ENCODE measurements at places on chromosomes 2 and 18.

DNA sequence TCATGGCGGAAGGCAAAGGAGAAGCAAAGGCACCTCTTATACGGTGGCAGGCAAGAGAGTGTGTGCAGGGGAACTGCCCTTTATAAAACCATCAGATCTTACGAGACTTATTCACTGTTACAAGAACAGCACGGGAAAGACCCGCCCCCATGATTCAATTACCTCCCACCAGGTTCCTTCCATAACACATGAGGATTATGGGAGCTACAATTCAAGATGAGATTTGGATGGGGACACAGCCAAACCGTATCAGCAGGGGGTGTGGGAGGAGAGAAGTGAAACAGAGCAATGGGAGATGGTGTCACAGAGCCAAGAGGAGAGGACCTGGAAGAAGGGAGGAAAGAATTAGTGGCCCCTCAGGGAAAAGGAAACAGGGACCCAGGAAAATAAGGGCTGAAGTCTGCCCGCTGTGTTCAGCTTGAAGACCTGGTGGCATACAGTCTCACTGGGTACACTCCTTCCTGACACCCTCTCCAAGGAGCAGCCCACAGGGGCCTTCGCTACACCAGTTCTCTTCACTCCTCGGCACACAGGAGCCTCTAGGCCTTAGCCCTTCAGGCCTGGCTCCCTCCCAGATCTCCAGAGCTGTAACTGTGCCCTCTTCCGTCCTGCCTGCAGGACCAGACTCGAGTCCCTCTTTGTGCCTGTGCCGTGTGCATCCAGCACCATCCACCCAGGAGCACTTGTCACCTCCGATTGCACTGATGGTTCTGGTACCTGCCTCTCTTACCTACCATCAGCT is 262.1 kb downstream of the EIPR1 start:
- no peak for DNase-seq

- peak; percentile 17 for DNase-seq
These were observed 690.0 kb upstream of the PIK3C3 start for GRCh38 chr18:41265047-41265446.

DNA sequence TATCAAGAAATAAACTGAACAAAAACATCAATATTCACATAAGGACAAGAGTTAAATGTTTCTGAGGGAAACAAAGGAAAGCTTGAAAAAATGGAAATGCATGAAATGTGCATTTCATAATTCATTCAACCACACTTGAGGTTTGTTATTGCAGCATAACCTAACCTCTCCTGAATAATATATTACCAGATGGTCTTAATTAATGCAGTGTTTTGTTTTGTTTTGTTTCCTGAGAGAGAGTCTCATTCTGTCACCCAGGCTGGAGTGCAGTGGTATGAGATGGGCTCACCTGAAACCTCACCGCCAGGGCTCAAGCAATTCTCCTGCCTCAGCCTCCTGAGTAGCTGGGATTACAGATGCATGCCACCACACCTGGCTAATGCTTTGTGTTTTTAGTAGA is 139.9 kb upstream of the PIEZO2 start:
- no peak for DNase-seq

- DNase-seq = peak; percentile 2
These were observed 328.1 kb downstream of the EXOC6B start for GRCh38 chr2:72497763-72498162.

DNA sequence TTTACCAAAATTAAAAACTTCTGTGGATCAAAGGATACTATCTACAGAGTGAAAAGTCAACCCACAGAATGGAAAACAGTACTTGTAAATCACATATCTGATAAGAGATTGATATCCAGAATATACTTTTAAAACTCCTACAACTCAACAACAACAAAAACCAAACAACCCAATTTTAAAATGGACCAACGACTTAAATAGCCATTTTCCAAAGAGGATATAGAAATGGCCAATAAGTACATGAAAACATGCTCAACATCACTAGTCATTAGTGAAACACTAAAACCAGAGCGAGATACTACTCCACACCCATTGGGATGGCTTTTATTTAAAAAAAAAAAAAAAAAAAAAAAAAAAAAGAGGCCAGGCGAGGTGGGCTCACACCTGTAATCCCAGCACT is 68.1 kb downstream of the DYM start:
- no peak for DNase-seq

GRCh38 chr2:174343343-174343622 is 8.5 kb downstream of the SP9 start:
- DNase-seq = no peak

- DNase-seq = no peak
These were observed 18.6 kb downstream of the NGEF start for GRCh38 chr2:232994446-232994845.

GRCh38 chr2:188787658-188788240 is 186.4 kb upstream of the COL3A1 start:
- DNase-seq = peak; percentile 46

- no peak for DNase-seq
These were observed 282.7 kb downstream of the DCDC2C start for GRCh38 chr2:3986063-3986462.

GRCh38 chr2:12774395-12774727 is 57.6 kb downstream of the TRIB2 start:
- peak; percentile 83 for DNase-seq

DNA sequence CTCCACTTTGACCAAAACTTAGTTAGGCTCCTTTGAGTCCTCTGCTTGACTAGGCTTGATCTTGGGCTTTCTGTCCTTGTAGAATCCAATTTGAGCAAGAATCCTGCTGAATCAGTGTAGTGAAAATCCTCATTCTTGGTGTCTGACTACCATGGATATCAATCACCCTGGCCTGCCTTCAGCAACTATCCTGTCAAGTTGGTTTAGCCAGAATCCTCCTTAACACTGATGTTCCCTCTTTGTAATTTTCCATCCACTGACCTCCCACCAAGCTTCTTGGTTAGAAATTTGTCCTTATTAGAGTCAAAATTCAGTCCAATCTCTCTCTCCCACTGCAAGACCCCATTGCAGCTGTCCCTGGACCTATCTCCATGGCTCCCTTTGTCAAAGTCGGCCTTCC is 494 bp upstream of the RBM45 start:
- no peak for DNase-seq

DNA sequence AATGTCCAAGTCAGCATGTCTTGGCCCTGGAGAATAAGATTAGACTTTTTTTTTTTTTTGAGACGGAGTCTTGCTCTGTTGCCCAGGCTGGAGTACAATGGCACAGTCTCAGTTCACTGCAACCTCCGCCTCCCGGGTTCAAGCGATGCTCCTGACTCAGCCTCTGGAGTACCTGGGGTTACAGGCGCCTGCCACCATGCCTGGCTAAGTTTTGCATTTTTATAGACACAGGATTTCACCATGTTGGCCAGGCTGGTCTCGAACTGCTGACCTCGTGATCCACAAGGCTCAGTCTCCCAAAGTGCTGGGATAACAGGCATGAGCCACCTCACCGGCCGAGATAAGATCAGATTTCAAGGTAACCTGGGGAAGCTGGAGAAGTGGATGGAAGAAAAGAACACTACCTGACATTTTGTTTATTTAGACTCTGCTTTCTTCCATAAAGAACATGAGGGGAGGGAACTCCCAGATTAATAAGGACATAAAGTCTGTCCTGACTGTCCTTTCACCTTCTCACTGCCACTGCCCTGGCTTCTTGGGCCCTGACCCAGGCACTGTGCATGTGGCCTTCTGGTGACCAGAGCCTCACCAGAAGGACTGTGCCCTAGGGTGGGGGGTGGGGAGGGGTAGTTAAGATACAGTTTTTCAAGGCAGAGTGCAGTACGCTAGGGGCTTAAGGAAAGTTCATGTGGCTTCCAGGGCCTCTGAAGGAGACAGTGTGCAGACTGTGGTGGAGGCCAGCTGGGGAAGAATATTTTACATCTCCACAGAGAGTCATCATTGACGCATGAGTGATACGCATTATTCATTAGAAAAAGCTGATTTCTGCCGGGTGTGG is 4.8 kb upstream of the IMPA2 start:
- peak; percentile 63 for DNase-seq

DNA sequence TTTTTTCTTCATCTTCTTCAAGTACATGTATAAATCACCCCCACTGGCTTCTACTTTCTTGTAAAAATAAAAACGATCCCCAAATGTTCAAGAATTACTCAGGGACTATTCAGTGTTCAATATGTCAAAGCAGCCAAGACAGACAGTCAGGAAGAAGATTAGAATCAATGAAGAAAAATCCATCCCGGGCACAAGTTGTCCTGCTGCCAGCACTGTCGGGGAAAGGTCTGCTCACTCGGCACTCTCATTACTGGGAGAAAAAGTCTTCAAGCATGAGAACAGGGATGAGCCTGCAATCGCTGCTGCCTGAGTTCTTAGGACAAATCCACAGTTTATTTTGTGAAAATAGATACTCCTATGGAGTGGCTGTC is 482.8 kb upstream of the KLHL29 start:
- DNase-seq = no peak

DNA sequence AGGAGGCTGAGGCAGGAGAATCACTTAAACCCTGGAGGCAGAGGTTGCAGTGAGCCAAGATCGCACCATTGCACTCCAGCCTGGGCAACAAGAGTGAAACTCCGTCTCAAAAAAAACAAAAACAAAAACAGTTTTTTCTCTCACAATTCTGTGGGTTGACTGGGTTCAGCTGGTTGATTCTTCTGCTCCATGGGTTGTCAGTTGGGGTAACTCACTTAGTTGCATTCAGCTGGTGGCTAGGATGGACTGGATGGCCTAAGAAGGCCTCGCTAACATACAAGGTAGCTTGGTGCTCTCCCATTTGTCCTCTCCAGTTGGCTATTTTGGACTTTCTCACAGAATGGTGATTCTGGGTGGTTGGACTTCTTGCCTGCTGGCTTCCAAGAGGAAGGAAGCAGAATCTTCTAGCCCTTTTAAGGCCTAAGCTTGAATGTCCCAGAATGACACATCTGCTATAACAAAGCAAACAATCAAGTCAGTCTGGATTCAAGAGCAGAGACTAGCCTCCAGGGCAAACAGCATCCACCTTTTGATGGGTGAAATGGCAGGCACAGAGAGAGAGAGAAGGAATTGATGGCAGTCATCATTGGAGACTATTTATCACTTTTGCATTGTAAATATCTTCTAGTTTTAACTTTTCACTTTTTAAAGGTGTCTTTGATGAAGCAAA is 17.9 kb downstream of the LAMA3 start:
- no peak for DNase-seq

- peak; percentile 76 for DNase-seq
These were observed 384.3 kb upstream of the SYT4 start for GRCh38 chr18:43661570-43661969.

- DNase-seq = no peak
These were observed 6.8 kb upstream of the STK25 start for GRCh38 chr2:241514986-241515737.

DNA sequence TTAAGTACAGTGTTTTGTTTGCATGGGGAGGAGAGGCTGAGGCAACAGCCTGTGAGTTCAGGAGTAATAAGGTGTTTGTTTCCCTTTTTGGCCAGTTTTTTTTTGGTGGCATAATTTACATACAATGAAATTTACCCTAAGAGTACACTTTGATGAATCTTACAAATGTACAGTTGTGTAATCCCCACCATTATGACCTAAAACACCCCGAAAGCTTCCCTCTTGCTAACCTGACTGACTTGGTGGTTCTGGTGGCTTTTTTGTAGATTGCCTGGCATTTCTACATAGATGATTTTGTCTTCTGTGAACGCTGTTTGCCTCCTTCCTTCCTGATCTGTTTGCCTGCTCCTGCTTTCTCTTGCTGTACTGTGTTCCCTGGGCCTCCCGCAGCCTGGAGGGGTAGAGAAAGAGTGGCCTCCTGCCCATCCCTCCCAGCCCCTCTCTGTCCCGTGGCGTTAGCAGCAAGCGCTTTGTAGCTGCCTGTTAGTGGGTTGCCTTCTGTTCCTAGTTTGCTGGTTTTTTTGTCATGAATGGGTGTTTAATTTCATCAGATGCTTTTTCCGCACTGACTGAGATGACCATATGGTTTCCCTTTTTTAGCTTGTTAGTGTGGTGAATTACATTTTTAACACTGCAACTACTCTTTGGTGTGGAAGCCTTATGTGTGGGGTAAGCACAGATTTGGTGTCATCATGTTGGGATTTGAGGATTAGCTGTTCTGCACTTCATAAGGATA is 32.1 kb downstream of the ASAP2 start:
- DNase-seq = no peak

- peak; percentile 58 for DNase-seq
These were observed 618.0 kb downstream of the CCDC85A start for GRCh38 chr2:56801770-56802169.

DNA sequence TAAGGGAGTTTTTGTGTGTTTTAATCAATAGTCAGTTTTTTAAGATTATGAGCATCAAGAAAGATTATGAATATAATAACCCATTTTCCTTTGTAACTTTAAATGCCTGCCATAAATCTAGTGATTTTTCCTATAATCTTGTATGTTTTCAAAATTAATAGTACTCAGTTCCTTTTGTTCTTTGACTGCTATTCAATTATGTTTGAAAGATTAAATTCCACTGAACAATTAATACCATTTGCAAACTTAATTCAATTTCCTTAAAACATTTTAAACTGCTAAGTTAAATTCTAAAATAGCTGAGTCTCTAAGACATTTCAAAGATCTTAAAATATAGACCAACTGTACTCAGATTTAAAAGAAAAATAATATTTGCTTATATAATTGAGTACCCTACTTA is 1173.9 kb upstream of the TMEFF2 start:
- no peak for DNase-seq

- peak; percentile 68 for DNase-seq
These were observed 208.8 kb downstream of the CCDC178 start for GRCh38 chr18:33231474-33232317.

DNA sequence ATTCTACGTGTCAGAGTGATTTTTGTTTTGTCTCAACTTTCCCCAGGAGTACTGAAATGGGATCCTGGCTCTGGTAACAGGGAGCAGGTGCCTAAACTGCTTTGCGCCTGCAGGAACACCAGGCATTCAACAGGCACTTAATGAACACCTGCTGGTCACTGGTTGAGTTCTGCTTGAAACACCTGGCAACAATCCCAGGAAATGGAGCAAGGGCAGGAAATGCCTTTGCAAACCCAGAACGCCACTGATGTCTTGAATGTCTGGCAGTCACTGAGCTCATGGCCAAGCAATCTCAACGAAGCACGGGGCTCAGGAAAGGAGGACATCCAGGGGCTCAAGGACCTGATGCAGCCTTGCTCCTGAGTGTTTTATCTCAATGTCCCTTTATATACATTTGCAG is 360.0 kb upstream of the RAB6C start:
- DNase-seq = no peak
